ENCODE measurements at places on chromosomes 2 and 18.

- no peak for DNase-seq
Observed at GRCh38 chr2:228846161-228846560, 424.9 kb downstream of the PID1 start.

DNA sequence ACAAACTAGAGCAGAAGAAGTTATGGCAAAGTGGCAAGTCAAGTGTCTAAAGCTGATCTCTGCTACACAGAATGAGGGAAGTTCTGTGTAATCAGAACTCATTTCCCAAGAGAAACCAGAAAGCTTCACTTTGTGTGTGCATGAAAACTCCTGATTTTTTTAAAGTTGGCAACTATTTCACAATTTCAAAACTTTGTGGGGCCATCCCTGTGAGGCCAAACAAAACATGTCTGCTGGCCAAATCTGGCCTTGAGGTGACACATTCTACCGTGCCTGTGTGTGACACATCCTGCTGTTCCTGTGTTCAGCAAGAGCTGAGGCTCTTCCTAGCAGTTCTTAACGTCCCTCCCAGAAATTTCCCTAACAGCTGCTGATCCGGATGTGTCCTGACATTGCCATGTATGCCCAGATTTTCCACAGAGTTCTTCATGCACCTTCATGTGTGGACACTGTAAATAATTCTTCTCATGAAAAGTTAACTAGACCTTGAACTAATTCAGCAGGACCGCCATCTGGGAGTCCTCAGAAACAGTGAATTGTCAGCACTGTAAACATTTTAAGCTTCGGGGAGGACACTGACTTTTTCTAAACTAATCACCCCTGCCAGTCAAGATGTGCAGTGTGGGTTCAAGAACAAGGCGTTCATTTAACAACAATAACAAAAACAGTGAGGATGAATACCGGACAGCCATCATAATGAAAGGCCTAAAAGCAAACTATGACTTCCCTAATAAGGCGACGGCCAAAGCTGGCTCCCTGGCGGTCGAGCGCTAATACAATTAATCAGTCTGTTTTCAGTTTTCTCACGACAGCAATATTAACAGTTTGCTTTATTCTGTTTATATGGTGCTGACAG lies 99.0 kb downstream of the PLEKHM3 start:
- DNase-seq: peak; percentile 1

GRCh38 chr2:211664321-211664720 lies 874.3 kb downstream of the ERBB4 start:
- DNase-seq: no peak

- no peak for DNase-seq
Observed at GRCh38 chr18:26806224-26806623, 59.3 kb downstream of the AQP4 start.

DNA sequence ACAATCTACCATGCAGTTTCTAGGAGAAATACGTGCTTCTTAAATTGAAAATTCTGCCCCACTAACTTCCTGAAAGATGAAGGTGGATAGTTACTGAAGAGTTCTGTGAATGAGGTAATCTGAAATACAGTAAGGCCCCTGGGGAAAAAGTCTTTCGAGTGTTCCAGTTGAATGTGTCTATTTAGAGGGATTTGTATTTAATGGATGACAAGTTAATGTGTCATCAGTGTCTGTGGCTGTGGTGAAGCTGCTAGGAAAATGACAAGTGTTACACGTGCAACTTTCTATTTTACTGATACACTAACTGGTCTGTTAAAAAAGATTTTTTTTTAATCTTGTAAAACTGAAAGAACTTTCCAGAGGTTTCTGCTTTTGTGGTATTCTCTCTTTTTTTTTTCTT lies 384.6 kb downstream of the STK39 start:
- no peak for DNase-seq

- no peak for DNase-seq
Observed at GRCh38 chr2:32792416-32792815, 154.3 kb upstream of the LTBP1 start.

GRCh38 chr2:29460190-29460589 lies 345.0 kb downstream of the CLIP4 start:
- no peak for DNase-seq

- no peak for DNase-seq
Observed at GRCh38 chr18:72866901-72867745, 664 bp downstream of the NETO1 start.

DNA sequence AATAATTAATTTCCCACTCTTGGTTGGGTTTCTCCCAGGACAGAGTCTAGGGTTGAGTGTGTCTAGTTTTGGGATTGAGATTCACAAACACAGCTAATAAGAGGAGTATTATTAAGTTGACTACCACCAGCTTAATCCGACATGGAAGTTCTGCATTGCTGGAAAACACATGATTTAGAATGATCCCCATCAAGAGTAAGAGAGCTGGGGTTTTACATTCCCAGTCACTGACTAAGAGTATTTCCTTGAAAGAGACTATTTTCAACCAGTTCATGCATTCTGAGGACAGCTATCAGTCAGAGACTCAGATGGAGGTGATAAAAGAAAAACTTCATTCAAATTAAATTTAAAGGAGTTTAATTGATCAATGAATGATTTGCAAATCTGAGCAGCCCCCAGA lies 334.6 kb upstream of the LRATD1 start:
- DNase-seq: no peak

- no peak for DNase-seq
Observed at GRCh38 chr18:79934311-79935097, 16.9 kb downstream of the SLC66A2 start.

DNA sequence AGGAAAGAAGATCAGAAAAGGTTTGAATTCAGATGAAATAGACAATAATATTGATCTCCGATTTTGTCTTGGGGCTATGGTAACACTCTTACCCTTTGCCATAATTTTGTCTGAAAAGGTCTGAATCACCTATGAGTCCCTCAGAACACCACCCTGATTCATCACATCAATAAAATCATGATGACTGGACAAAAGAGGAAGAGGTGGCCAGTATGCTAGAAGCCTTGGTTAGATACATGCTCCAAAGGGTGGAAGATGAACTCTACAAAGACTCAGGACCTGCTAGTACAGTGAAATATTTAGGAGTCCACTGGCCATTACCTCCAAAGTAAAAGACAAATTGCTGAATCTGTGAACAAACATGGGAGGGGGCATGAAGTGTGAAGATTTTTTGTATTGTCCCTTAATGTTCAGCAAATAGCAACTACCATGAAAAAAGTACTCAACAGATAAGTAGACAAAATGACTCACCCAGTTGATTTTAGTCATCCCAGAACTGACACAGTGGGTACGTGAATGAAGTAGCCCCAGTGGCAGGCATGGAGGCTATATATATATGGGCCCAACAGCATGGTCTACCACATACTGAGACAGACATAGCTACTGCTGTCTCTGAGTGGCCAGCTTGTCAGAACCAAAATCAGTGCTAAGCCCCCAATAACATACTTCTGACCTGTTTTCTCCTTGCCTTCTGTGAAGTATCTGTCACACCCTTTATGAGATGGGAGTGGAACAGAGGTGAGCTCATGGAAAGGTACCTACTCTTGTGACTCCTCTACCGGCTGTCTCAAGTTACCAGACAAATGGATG lies 36.5 kb upstream of the GLS start:
- no peak for DNase-seq

DNA sequence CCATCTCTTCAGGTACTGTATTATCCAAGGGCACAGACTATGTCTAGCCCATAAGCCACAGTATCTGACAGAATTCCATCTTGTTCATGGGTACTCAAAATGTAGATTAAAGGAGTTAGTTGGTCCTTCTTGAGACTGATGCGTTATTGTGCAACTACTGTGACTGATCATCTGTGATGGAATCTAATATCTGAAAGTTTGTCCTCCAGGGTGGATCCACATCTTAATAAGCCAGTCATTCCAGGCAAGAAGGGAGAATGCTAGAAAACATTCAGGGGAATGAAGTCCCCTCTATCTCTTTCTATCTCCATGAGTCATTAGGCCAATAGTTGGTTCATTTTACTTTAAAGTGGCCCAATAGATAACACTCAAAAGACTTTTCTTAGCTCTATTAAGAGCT lies 252.6 kb downstream of the EXOC6B start:
- no peak for DNase-seq

GRCh38 chr2:239942090-239942489 lies 83.1 kb downstream of the NDUFA10 start:
- no peak for DNase-seq

DNA sequence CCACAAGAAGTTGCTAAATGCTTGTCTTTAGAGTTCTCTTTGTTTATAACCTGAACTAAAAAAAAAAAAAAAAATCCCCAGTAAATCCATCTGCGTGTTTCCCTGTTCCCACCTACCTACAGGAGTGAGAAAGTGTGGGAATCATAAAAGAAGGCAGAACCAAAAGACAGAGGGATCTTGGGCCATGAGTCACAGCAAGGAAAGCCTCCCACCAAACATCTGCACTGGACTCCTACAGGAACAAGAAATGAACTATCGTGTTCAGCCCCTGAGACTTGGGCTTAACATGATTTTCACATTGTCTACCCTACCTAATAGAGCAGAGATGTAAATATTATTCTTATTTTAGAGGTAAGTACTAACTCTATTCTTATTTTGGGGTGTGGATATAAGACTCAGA lies 1761.2 kb upstream of the CELF4 start:
- no peak for DNase-seq

DNA sequence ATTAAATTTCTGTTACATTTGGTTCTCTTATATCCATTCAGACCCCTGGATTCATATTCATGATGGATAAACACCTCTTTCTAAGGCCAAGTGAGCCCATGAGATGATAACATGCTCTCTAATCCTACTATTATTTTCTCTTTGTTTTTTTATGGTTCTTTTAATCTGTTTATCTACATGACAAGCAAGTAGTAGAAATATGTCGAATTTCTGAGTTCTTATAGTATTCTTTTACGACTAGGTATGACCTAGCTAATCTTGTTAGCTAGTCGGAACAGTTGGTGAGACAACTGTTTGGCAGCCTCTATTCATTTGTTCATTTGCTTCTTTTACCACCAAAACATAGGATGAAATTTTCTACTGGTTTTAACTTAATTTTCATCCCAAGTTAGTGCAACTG lies 98.1 kb upstream of the SCG2 start:
- no peak for DNase-seq

DNA sequence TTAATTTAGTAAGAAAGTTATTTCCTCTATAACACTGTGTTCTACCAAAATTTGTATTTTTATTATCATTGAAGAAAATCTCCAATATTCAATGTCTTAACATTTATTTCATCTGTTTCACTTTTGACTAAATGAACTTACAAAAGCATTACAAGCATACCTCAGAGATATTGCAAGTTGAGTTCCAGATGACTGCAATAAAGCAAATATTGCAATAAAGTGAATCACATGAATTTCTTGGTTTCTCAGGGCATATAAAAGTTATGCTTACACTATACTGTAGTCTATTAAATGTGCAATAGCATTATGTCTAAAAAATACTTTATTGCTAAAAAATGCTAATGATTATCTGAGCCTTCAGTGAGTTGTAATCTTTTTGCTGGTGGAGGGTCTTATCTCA lies 78.3 kb downstream of the TTC32 start:
- DNase-seq: no peak

GRCh38 chr2:100757621-100758394 lies 62.1 kb upstream of the NPAS2 start:
- DNase-seq: no peak

DNA sequence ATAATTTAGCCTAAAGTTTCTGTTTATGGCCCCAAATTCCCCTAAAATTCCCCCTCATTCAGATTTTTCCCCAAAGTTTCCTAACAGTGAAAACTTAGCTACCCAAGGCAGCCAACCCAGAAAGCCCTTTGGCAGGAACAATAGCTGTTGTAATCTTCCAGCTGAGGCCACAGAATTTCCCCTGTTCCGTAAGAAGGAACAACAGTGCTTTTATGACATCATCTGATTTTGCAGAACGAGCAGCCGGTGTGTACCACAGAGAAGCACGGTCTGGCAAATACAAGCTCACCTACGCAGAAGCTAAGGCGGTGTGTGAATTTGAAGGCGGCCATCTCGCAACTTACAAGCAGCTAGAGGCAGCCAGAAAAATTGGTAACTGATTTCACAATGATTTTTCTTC lies 6.3 kb downstream of the TNFAIP6 start:
- no peak for DNase-seq

DNA sequence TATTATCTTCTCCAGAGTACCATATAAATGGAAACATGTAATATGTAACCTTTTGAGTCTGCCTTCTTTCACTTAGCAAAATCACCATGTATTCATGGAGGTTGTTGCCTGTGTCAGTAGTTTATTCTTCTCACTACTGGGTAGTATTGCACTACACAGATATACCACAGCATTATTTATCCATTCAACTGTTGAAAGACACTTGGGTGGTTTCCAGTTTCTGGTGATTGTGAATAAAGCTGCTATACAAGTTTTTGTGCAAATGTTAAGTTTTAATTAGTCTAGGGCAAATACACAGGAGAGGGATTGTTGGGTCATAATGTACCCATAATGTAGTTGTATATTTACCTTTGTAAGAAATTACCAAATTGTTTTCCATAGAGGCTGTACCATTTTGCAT lies 29.6 kb upstream of the RPRD1A start:
- DNase-seq: no peak
